ENCODE measurements at places on chromosomes 1 and 21.

DNA sequence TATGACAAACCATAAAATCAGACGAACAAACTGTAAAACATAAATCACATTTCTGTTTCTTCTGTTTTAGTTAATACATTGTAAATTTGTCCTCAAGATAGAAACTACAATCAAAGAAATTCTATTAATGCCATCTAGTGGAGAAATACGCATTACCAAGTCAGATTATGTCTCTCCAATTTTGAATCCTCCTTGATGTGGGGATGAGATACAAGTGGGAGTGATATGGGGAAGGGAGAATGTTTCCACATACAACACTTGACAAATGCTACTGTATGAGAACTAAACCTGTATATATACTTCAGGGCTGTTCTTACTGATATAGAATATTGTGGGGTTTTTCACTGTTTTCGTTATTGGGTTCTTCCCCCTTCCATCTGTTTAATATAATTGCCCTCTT lies 2.6 kb downstream of the HFM1 start:
- no peak for DNase-seq

- DNase-seq = no peak
Observed at GRCh38 chr1:118364882-118365281, 179.9 kb upstream of the SPAG17 start.

DNA sequence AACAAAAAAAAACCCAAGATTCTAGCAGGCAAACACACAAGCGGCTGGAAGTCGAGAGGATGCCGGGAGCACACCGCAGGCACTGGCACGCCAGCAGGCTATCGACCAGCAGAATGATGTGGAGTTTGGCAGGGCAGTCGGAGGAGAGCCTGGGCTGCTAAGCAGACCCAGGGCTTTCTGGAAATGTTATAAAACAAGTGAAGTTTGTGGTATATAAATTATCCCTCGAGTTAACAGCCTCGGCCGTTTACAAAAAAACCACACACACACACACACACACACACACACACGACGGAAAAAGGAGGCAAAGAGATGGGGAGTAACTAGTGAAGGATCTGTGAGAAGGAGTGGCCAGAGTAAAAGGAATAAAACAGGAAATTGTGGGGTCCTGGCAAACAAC lies 87.2 kb upstream of the IVNS1ABP start:
- no peak for DNase-seq

DNA sequence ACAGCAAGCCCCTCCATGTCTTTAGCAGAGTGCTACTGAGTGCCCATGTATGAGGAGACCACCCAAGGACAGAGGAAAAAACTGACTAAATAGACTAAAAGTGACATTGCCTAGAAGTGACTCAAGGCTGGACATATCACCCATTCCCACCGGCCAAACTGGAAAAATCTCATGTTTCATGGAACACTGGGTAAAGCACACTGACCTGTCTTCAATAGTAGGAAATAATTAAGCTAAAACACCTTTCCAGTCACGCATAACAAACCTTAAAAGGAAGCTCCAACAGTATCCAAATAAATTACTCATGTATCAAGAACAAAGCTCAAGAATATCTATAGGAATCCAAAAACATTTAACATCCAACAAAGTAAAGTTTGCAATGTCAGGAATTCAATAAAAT lies 120.4 kb downstream of the SNX7 start:
- no peak for DNase-seq

GRCh38 chr1:228213917-228214808 lies 6.3 kb downstream of the OBSCN start:
- DNase-seq = no peak

- no peak for DNase-seq
Observed at GRCh38 chr1:61752921-61753389, 10.7 kb downstream of the PATJ start.

- no peak for DNase-seq
Observed at GRCh38 chr1:162732566-162733335, 57.8 kb upstream of the HSD17B7 start.

DNA sequence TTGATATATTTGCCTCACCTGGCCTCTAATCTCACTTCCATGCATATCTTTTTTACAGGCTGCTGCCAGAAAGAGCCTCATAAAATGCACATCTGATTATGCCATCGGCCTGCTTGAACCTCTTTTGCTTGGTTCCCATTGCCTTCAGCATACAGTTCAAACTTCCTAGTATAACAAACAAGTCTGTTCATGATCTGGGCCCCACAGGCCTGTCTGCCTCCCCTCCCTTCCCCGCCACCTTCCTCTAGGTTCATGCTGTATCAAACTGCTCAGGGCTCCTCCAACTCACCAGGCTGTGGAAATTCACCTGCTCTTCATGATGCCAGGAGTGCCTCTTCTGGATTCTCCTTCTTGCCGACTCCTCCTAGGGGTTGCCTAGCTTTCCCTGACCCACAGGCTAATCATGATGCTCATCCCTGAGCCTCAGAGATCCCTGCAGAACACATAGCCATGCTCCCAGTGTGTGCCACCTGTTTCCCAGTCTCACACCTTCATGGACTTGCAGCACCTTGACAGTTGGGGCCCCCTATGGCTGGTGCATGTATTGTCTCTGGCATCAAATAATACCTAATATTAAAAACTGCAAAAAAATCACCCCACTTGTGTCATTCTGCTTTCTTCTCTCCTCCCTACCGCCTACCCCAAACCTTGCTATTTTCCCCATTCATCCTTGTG lies 33.7 kb upstream of the CD2 start:
- no peak for DNase-seq

- no peak for DNase-seq
Observed at GRCh38 chr1:47214549-47214948, 17.5 kb downstream of the TAL1 start.

DNA sequence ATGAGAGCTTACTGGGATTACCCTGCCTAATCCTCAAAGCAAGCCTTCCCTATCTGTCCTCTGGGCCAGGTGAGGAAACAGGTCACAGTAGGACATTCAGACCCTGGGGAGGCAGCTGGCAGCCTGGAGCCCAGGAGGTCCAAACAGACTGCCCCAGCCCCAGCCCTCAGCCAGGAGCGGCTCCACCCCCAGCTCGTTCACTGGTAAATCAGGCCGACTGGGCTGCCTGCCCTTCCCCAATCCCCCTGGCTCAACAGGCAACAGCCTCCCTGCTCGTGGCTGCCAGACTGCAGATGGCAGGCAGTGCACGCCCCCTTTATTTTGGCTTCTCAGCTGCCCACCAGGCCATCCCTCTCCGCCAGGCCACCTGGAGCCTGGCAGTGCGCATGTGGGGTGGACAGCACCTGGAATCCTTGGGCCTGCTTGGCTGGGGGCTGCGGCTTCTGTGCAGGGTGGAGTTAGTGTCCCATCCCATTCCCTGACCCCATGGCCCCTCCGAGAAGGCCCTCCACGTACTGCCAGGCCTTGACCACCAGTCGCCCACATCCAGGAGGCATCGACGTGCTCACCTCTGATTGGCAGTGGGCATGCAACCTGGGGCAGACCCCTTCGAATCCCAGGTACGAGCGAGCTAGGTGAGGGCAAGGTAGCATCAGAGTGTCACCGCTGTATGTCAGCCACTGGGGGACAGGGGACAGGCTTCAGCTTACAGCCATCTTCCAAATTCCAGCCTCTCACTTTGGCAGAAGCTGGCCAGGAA lies 11.2 kb upstream of the ZNF670 start:
- no peak for DNase-seq

DNA sequence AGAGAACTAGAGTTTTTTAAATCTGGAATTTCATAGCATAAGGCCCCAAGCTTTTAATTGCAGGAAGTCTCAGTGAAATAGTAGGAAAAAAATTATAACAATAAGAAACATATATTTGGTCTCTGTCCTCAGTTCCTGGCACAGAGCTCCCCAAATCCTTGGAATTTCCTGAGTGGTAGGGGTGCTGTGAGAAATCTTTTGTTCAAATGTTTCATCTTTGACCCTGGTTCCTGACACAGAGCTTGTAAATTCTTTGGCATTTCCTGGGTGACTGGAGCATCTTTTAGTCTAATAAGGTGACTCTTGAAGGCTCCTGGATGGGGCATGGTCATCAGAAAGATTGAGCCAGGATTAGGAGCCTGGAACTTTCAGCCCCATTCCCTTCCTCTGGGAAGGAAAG lies 225.7 kb upstream of the AJAP1 start:
- no peak for DNase-seq

GRCh38 chr1:76620371-76620770 lies 246.9 kb upstream of the ST6GALNAC5 start:
- no peak for DNase-seq

DNA sequence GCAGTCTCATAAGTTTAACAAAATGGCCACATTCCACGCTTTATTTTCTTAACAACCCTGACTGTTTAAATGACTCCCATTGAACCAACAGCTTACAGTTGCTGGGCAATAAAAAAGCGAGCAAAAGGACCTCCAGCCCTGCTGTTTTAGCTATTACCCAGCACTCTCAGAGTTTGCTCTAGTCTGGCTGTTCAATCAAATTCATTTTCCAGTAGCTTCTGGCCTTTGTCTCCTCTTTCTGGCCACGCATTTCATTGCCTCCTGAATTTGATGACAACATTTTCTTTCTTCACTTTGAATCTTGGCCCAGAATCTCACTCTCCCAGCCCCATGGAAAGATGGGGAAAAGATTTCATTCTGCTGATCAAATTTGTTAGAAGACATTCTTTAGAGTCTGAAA lies 44.1 kb upstream of the DOCK7 start:
- DNase-seq = no peak

DNA sequence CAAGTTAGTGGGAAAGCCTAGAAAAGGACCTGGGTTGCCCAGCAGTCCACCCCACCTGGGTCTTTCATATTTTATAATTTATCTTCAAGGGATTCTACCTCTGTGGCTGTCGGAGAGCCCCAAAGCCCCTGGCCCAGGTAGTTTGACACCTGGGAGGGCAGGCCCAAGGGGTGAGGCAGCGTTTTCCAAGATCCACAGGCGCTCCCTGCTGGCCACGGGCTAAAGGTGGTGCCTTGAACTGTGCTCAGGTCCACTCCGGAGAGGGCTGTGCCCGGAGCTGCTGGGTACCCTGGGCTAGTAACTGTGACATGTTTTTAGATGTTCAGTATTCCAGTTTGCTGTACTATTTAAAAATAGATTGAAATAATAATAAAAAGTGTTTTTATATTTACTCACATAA lies 37.2 kb upstream of the CRNN start:
- DNase-seq = no peak

DNA sequence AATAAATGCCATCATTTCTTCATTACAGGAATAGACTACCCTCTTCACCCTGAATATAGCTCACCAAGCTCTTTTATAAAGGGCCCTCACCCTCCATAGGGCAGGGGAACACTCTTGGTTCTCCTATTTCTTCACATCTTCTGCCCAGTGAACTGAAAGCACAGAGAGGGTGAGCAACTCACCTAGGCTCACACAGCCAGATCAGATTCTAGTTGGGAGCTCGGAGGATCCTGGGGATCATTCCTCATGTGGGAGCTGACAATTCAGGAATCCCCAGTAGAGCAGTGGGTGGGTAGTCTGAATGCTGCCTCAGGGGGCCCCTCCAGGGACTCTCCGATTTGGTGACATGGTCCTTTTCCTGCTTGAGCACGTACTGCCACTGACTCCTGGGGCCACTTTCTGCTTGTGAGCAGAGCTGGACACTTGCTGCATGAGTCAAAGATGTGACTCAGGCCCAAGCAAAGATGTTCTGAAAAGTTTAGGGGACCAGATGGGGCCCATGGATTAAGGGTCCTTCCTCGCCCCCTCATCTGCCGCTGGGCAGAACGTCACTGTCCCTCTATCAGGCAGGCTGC lies 63.7 kb upstream of the WNT4 start:
- no peak for DNase-seq

DNA sequence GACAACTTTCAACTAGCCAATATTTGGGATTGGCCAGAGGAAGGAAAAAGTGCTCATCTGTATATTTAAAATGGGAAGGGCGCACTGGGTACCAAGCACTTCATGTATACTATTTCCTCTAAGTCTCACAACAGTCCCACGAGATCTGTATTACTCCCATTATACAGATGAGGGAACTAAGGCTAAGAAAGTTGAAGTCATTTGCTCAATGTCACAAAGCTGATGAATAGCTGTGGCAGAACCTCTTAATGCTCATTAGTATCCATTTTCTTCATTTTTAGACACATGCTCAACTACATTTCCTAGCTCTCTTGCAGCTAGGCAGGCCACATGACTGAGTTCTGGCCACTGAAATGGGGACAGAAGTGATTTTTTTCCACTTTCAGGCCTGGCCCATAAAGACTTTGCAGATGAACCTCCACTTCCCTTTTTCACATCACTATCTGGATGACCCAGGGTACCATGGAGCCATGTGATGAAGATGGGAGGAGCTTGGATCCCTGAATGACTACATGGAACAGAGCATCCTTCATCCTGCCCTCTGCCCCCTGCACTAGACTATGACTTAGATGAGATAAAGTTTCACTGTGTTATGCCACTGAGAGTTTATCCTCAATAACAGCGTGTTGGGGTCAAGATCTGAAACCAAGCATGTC lies 31.8 kb downstream of the ATF3 start:
- no peak for DNase-seq

DNA sequence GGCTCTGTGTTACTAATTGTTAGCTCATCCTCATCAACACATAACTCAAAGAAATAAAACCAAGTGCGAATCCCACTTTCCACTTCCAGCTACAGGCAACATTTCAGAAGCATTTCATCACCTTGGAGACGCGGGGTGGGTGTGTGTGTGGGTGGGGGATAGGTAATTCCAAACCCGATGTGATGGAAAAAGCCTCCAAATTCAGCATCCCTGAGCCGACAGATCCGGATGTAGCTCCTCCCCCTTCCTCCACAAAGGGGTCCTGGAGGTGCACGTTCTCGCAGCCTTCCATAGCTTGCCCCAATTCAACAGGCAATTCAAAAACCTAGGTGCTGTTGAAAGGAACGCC lies 486 bp downstream of the HSPA13 start:
- DNase-seq = no peak

GRCh38 chr1:69814926-69815325 lies 247.2 kb downstream of the LRRC7 start:
- no peak for DNase-seq

- DNase-seq = no peak
Observed at GRCh38 chr1:200856716-200857357, 15.9 kb upstream of the GPR25 start.

- no peak for DNase-seq
Observed at GRCh38 chr1:202858789-202859414, 30.0 kb downstream of the RABIF start.

GRCh38 chr1:65066766-65067490 lies 81.1 kb upstream of the AK4 start:
- peak; percentile 83 for DNase-seq

- DNase-seq = no peak
Observed at GRCh38 chr1:222844411-222844779, 29.6 kb downstream of the DISP1 start.

DNA sequence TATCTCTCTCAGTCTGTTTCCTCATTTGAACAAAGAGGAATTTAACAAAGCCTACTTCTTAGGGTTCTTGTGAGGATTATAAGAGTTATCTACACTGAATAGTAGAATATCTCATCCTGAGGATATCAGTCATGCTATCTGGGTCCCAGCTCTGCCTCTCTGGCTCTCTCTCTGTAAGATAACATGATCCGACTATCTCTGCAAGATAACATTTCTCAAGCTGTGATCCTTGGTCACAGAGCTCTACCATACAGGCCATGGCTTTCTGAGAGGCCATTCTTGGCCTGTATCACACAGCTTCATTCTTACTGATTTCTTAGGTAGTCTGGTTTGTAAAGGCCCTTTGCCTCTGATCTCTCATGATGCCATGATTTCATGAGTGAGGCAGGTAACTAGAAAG lies 71.0 kb upstream of the TRABD2B start:
- no peak for DNase-seq

GRCh38 chr1:150093805-150094204 lies 26.2 kb downstream of the VPS45 start:
- no peak for DNase-seq

GRCh38 chr1:219434285-219434922 lies 178.5 kb downstream of the ZC3H11B start:
- DNase-seq = no peak

GRCh38 chr1:23575226-23575810 lies 16.0 kb upstream of the ID3 start:
- no peak for DNase-seq

Measured in posterior cingulate gyrus (tissue), 11 donors.